ENCODE measurements at places on chromosomes 4 and X.

GRCh38 chr4:101205916-101206315 is 141.4 kb downstream of the PPP3CA start:
- DNase-seq = peak; percentile 79

DNA sequence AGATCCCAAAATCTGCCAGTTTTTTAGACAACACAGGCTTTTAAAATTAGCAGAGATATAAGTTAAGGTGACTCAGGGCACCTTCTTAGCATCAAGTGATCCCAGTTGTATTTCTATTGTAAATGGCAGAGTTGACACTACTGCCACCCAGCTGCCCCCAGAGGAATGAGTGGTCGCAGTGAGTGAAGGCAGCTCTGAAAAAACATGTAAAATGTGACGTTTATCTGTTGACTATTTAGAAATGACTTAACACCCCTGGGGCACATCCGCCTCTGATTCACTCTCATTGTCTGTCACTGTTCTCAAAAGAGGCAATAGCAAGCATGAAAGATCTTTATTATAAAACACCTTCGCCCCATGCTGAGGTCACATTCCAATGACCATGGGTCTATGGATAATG is 592.4 kb downstream of the ACTRT1 start:
- DNase-seq = no peak

DNA sequence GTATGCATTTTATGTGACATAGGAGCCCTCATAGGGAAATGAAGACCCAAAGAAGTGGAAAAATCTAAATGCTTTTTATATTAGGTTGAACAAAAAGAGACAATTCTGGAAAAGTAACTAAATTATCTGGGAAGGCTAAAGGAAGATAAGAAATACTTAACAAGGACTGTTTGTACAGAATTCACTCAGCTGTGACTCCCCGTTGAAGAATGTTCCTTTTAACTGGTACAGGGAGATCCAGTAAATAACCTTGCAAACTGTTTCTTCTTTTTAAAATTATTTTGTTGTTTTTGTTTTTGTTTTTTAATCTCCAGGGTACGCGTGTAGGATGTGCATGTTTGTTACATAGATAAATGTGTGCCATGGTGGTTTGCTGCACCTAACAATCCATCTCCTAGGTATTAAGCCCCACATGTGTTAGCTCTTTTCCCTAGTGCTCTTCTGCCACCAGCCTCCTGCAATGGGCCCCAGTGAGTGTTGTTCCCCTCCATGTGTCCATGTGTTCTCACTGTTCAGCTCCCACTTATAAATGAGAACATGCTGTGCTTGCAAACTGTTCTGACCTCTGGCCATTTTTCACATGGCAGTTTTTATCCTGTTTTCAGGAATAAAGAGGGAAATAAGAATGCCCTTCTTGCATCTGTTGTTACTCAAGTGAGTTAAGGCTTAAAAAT is 81.7 kb downstream of the PWWP3B start:
- DNase-seq = no peak

DNA sequence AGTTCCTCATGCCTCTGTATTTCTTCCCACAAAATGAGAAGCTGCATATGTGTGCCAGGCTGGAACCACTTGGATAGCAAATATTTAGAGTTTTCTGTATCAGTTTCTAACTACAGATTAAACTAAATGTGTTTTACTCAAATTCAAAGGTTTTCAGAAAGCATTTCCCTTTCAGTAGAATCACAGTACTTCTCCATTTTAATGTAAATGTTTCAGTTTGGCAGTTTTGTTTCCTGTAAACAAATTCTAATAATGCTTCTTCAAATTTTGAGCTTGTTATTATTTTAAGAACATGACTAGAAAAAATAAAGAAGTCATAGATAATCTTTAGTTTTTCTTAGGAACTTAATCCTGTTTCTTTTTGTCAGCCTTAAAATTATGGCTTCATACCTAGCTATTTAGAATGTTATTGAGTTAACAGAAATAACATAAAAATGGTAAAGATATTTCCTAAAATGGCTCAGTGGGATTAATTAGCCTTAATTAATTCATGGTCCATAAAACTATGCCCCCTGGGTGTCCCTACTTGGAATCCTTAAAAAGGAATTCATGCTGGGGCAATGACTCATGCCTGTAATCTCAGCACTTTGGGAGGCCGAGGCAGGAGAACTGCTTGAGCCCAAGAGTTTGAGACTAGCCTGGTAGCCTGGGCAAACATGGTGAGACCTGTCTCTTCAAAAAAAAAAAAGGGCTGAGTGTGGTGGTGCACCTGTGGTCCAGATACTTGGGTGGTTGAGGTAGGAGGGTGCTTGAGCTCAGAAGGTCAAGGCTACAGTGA is 83.8 kb upstream of the GPR34 start:
- no peak for DNase-seq

- DNase-seq = no peak
These were observed 35.1 kb downstream of the HADH start for GRCh38 chr4:108024878-108025165.

GRCh38 chr4:83022724-83023450 is 12.1 kb upstream of the COPS4 start:
- no peak for DNase-seq
